ENCODE measurements at places on chromosomes 2 and 18.

GRCh38 chr2:27993402-27993787, 102.9 kb downstream of the BABAM2 start:
- no peak for DNase-seq

DNA sequence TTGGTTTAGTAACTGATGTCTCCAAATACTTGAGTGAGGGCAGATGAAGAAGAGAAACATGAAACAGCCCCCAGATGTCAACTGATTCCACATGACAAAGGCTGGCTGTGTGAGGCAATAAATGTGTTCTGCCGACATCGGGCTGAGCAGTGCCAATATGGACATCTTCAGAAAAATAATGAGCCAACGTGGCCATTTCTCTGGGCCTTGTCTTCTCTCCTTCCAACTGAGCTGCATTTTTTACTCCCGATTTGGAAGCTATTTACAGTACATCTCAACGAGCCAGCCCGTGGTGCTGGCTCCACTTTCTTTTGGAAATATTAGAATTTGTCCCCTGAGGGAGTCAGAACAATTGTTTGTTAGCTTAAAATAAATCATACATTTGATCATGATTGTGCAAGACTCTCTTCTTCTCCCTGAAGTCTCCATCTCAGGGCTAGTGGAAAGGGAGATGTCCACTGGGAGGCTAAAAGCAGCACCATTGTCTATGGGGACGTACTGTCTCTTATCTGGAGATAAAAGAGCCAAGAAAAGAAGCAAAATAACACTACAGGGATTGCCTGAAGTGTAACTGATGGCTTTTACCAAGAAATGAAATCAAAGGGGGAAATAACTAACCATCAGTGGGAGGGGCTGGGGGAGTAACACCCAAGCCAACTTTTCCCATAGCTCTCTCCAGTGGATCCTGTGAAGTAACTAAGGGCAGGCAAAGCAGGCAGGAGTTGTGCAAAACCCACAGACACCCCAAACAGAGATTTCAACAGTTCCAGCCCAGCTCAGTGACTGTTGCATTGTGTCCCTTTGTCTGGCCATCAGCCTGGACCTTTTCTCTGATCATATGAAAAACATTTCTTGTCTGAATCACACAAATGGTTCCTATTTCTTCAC, 114.8 kb downstream of the RDH14 start:
- no peak for DNase-seq

DNA sequence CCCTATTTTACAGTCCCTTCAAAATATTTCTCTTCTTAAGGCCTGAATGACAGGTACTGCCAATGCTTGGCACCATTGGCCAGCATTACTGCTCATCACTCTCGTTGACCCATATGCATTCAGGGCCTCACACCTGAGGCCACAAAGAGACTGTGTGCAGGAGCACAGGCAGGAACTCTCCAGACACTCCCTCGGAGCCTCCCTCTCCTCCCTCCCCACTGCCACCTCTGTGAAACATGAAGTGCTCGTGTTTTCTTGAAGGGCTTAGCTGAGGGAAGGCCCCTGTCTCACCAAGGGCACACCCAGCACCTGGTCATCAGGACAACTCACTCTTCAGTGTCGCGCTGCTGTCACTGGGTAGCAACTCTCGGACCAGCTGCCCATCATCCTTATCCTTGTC, 85.3 kb downstream of the LOXHD1 start:
- no peak for DNase-seq

DNA sequence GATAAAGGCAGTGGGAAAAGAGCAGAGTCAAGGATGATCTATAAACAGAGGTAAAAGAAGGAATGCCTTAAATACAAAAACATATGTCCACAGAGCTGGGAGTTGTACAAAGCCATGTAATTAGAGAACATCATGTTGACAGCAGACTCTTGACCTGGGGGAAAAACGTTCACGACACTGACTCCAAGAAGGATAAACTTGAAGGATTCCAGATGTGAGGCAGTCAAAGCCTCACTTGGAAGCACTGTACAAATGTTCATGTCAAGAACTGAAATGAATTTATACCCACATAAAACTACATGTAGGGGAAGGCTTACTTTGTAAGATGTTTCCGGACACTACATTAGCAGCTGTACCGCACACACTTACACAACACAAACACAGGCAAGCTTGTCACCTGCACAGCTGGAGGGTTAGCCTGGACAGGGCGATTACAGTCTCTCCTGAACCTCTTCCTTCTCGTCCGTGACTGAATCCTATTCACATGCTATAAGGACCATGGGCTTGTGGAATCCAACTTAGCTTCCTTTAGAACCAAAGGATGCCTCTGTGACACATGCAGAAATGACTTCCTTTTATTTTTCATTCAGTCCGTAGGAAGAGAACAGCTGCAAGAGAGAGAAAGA, 88.6 kb downstream of the SH3YL1 start:
- DNase-seq: no peak

GRCh38 chr2:120990451-120990871, 254.8 kb downstream of the GLI2 start:
- no peak for DNase-seq

DNA sequence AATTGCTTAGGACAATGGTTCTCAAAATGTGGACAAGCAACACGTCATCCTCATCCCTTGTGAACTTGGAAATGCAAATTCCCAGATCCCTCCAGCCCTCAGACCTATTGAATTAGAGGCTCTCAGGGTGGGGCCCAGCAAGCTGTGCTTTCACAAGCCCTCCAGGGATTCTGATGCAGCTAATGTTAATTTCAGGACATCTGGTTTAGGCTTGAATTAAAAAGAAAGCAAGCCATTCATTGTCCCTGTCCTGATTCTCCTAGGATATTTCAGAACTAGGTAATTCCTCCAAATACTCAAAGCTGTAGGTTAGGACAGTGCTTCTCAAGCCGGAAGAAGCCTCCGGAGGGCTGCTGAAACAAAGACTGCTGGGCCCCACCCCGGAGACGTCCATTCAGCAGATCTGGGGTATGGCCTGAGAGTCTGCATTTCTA, 26.0 kb upstream of the GLI2 start:
- no peak for DNase-seq

DNA sequence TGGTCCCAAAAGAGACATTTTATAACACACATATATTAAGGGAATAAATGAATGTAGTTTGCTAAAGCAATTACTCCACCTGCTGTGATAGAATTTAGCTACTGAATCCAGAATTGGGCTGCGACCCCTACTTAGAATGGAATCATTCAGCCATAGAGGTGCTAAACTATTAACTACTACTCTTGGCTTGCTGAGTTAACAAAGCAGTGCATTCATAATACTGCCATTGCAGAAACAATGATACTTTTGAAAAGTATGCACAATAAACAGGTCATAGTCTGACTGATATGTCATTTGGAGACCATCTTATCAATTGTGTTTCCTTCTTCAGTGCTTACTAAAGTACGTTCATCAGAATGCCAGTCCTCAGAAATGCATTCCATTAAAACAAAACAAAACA, 273.6 kb downstream of the PIEZO2 start:
- no peak for DNase-seq

DNA sequence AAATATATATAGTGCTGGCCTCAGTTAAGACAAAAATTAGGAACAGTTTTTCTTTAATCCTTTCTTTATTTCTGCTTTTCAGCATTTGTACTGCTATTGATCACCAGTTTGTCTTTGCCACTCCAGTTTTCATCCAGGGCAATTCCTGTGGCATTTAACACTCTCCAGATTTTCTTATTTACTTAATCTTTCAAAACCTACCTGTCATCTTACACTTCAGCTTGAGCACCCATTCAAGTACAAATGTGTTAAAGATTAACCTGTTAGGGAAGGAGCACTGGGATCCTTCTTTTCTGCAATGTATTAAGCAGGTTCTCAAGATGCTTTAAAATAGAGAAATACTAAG, 101.8 kb upstream of the SCN1A start:
- DNase-seq: no peak

GRCh38 chr18:53644799-53645471, 579.5 kb downstream of the MBD2 start:
- no peak for DNase-seq

GRCh38 chr2:109229094-109229675, 100.2 kb downstream of the SH3RF3 start:
- no peak for DNase-seq

GRCh38 chr2:191926671-191927070, 79.8 kb upstream of the CAVIN2 start:
- DNase-seq: no peak

DNA sequence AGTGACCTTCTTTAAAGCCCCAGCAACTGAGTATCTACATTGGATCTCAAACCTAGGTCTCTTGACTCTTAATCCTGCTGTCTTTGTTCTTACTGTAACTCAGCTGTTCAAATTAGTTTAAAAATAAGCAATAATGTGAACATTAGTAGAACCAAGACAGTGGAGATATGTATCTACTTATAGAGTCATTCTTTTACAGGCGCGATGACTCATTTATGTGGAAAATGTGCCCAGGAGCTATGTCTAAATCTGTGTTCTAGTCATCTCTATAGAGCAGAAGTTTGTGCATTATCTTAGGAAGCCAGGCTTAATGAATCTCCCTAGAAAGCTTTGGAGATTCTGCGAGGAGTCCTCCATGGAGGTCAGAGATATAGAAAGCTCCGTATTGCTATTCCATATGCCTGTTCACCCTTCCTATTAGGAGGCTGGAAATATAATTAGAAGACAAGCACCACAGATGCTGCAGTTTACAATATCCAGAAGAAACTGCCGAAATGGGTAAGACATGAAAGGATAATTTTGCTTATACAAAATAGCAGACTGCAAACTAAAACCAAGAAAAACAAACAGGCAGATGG, 211.6 kb downstream of the TRIB2 start:
- no peak for DNase-seq

GRCh38 chr18:38545071-38545470, 979.5 kb upstream of the CELF4 start:
- no peak for DNase-seq

DNA sequence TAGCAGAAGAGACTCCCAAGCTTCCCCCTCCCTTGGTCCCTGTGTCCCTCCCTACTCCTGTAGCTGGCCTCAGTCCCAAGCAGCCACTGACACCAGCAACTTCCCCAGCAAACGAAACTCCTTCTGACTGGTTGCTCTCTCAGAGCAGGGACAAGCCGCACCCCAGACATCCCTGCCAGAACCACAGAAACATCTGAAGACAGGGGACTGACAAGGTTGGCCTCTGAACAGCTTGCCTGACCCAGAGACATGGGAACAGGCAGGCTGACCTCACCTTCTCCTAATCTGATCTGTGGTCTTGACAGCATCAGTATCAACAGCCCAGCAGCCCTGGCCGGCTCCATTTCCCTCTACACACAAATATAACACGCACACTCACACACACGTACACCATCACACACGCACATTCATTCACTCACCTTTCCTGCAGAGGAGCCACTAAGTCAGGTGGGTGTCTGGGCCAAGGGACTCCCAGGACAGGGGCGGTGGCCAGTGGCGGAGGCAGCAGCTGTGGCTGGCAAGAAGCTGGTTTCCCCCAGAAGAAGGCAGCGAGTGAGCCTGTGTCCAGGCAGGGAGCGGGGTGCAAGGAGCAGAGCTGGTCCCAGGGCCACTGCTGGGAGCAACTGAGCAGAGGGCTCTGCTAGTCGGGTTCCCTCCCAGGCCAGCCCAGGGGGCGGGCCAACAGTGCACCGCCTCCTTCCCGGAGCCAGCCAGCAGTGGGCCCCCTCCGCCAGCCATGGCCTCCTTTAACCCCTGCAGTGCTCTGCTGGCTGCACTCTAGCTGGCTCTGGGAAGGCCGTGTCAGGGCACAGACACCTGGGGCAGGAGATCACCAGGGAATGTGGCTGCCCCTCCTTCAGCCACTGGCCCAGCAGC, 59.1 kb downstream of the TNS1 start:
- no peak for DNase-seq

DNA sequence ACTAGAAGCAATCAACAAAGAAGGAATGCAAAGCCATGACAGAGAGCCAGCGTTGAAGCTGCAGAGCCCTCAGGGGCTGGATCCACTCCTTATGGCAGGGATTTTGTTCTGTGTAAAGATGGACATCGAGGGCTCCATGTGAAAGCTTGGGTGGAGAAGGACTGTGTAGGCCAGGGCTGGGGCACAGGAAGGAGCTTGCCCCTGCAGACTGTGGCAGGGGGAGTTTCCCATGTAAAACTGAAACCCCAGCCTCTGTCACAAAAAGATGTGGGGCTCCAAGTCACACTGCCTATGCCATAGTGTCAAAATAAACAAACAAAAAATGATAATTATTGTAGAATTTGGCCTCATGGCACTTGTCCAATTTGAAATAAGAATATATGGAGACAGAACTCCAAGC, 408.7 kb upstream of the HS6ST1 start:
- no peak for DNase-seq

- DNase-seq: no peak
Measured at GRCh38 chr2:151669585-151670081, 64.6 kb downstream of the NEB start.

- no peak for DNase-seq
Measured at GRCh38 chr2:134087371-134087921, 166.4 kb upstream of the MGAT5 start.

GRCh38 chr2:28590496-28591301, 94.8 kb downstream of the PLB1 start:
- DNase-seq: no peak

- DNase-seq: no peak
Measured at GRCh38 chr2:216029416-216030129, 16.2 kb upstream of the MREG start.

DNA sequence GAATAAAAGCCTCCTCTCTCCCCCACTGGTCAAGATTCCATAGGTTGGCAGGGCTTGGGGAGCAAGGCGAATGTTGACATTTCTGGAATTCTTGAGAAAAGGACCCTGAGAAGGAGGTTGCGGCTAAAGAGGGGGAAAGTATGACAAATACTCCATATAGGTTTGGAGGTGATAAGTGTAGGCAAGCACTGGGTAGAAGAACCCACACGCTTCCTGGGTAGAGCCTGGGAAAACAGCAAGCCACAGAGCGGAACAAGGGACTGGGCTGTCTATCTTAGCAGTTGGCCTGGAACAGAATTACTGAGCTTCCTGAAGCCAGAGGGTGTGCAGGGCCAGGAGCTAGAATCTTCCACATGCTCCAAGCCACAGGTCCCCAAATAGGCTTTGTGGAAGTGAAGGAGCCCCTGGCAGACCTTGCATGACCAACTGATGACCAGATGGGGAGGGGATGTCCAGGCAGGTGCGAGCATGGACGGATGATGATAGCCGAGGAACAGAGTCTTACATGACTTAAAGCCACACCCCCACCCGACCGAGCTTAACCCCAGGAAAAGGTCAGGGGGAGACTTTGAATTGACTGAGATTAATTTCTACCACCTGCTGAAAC, 9.9 kb downstream of the PRKAG3 start:
- no peak for DNase-seq

DNA sequence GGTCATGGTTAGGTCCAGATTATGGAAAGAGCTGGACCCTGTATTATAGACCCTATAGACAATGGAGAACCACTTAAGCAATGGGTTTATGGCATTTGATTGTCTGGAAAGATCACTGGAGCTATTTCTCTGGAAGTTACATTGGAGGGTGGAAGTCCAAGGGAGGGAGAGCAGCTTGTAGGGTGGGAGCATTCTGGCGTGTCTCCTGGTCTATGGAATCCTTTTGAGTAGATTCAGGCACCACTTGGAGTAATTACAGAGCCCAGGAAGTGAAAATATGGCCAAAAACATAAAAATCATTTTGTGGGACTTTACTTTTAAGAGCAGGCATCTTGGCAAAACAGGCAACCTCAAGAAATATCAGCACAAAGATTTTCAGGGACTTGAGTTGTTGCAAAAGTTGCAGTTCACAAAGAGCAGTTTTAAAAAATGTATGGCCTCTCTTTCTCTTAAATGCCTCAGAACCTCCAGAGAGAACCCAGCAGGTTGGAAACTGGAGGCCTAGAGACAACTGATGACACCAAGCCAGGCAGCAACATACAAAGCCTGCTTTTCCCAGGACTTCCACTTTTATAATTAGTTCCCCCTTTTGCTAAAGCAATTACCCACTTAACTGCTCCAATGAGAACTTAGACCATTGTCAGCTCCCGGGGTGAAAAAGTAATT, 331.0 kb downstream of the MYCN start:
- no peak for DNase-seq

All from NCI-H187 treated with DMSO at 0.1 percent for 48 hours (cell line).